ENCODE measurements at places on chromosomes 7 and 10.
A peak's percentile ranks its signal among the peaks of the same experiment; 100 is the strongest.

DNA sequence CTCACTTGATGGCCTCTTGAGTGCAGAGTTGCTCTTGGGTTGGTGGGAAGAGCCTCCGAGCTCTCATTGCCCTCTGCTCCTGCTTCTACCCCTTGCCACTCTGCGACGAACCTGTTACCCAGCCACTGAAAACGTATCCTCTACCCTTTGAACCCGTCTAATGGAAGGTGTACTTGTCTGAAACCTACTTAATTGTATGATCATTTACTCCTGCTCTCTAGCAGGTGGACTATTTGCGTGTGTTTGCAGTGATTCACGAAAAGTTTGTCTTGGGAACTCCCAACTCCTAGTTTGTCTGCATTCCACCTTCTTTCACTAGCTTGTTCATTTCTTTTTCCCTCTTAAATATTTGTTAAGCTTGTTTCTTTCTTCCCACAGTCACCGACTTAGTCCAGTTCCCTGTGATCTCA, 503 bp downstream of the CROT start:
- DNase-seq: no peak

DNA sequence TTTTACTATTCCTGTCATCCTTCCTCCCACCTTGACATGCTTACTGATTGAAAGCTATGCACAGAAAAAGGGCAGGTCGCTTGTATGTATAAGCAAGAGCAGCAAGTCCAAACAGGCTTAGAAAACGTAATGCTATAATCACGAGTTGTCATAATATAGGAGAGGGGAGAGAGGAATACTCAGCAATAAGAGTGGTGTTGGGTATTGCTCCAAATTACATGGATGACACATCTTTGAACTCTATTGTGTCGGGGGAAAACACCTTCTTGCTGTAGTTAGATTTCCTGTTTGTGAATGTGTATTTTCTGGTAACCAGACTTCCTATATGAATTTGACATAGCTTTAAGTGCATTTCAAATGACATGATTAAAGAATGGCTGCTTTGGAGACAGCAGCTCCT, 7.5 kb downstream of the MET start:
- no peak for DNase-seq

- no peak for DNase-seq
Observed at GRCh38 chr10:133038036-133038823, 49.5 kb upstream of the ADGRA1 start.

DNA sequence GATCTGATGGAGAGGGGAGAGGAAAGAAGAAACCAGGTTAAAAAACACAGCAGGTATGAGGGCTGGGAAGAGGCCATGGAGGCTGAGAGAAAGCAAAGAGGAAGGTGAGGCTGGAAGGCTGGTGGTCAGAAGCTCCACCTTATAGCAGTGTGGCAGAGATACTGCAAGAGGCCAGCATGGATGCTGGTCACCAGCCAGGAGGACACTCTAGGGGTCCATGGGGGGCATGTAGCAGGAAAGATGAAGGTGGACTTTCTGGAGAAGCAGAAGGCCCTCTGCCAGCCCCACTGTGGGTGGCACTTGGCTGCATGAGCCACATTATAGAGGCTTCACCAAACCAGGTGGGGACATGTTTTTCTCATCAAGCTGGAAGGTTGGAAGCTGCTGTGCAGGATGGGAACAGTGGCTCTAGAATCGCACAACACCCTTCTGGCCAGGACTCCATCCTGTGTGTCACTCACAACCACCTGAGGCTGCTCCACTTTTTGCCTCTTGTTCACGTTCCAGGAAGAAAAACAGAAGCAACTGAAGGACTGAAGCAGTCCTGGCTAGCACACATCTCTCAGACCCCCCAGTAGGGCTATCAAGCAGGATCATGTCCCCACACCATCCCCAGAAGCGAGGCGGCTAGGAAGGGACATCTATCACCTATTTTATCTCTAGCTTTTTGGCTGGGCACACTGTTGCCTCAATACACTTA, 587.5 kb upstream of the MGMT start:
- DNase-seq: no peak

DNA sequence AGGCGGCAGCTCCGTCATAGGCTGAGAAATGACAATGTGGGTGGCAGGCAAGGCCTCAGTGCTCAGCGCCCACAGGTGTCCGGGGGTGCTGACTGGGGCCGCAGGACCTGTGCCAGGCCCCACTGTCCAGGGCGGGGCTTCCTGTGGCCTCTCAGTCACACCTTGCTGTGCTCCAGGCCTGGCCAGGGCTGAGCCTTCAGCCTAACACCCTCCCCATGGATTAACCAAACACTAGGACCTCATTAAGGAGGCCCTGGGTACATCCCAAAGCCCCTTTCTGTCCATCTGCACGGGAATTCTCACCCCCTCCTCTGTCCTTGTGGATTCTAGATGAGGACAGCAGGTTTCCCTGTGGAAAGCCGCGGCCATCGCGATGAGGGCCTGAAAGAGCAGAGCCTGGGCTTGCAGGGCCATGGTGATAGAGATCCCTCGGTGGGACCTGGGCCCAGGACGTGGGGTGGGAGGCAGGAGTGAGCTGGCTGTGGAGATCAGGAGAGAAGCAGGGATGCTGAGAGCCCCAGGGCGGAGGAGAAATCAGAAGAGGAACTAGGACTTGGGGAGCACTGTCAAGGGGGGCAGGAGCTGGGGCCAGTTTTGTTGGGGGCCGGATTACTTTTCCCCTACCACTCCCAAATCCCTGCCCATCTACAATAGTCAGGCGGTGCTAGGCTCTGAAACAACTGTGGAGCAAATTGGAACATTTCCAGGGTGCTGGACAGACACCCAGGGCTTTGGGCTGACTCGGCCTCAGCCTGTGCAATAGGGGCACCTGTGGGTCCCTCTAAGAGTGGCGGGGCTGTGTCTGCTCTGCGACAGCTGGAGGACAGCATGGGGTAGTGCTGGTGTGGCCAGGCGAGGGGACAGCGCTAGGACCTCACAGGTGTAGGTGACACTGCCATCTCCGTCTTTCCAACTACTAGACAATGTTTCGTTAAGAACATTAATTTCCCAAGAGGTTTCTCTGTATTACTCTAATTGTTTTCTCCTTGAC, 23.3 kb upstream of the MNX1 start:
- DNase-seq: no peak

DNA sequence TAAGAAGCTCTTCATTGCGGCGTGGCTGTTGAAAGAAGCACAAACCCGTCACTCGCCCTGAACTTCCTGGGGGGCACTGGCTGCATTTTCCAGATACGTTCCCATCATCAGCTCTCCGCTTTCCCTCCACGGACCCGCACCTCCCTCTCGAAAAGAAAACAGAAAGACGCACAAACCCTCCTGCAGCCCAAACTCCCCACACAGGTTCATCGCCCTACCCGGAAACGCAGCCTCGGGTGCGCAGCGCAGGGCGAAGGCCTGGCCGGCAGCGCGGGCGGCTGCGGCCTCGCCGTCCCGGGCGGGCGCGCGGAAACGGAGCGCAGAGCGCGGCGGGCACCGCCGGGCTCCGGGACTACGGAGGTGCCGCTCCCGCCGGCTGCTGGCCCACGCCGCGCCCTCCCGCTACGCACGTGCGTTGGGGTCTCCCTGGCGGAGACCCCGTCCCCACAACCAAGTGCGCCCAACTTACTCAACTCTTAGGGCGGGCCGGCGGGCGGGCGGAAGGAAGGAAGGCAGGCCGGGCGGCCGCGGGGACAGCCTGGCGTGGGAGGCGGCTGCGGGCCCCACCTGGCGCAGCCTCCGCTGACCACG, 822 bp downstream of the ZNF800 start:
- no peak for DNase-seq

- no peak for DNase-seq
Observed at GRCh38 chr7:39609113-39609934, 14.0 kb upstream of the RALA start.

DNA sequence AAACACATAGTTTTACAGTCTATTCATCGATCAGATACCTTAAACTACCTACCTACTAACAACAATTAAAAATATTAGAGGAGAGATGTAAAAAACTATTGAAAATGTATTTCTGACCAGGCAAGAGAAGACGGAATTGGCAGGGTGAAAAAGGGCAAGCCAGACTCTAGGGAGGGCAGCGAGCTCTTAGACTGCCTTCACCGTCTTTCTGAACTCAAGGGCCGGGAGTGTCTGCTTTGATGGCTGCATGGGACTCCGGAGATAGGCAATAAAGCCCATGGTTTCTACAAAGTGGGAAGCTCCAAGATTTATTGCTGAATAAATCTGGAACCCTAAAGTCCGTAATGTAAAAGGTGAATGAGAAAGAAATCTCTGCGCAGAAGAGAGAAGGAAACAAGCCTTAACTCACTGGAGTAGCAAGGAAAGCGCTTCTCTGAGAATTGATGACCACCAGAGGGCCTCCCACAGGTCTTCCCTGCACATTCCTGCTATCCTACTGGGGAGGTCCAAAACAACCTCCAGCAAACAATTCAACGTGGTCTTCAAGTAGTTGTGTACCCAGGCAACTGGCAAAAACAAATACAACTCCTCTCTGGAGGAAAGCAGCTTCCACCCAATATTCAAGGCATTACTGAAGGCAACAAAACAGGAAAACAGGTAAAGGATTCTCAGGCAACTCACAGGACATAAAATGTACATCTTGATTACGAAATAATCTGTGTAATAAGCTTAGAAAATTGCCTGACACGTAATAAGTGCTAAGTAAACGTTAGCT, 181.3 kb downstream of the SDK1 start:
- peak; percentile 22 for DNase-seq

- DNase-seq: no peak
Observed at GRCh38 chr7:102393467-102393866, 2.7 kb upstream of the PRKRIP1 start.

DNA sequence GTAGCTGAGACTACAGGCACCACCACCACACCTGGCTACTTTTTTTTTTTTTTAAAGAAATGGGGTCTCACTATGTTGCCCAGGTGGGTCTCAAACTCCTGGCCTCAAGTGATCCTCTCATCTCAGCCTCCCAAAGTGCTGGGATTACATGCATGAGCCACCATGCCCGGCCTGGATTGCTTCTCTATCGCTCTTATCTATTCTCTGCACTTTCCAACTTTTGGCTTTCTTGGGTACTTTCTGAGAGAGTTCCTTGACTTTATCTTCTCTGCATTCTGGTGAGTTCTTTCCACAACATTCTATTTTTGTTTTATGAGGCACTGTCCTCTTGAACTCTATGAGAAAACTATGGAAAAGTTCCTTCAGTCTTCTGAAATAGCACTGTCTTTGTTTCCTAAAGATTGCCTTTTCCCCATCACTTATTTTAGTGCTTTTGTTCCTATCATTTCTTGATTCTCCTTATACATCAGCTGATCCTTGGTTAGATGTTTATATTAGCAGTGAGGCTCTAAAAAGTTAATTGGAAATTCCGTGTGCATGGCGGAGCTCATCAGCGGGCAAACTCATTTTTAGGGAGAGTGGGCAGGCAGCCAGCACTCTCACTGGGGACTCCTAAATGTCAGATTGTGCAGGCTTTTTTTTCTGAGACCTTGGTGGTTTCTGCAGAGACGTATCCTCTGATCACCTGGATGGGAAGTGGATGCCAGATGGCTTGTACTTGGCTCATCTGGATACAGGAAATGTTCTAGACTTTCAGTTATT, 43.9 kb downstream of the HIP1 start:
- DNase-seq: no peak

DNA sequence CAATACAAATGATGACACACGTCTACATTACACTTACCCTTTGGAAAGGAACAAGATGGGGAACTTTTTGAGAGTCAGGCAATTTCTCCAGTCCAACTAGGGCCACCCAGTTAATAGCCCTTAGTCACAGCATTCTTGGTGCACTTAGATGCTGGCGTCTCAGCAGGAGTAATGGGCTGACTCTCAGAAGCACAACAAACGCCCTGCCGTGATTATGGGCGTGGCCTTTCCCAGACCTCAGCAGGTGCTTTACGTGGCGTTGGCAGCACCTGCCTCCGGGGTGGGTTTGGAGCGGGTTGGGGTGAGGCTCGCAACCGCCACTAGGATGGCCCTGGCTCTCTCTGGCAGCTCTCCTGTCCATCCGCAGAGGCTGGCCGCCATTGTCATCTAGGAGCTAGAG, 147.6 kb upstream of the SHH start:
- DNase-seq: no peak

DNA sequence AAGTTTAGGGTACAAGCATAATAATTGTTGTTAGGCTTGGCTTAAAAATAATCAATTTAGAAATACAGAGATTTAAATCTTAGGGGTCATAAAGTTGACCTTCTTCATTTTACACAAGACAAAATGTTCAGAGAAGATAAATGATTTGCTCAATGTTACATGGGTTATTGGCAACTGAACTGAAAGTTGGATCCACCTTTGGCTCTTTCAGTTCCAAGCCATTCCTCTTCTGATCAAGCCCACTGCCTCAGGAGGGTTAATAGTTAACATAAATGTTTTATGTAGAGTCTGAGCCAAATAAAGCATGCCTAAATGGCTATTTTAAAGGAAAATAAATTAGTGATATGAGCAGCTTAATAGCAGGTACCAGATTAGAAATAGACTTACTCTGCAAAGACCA, 79.1 kb upstream of the RHOBTB1 start:
- no peak for DNase-seq

- no peak for DNase-seq
Observed at GRCh38 chr10:116371737-116372136, 47.5 kb downstream of the CCDC172 start.

DNA sequence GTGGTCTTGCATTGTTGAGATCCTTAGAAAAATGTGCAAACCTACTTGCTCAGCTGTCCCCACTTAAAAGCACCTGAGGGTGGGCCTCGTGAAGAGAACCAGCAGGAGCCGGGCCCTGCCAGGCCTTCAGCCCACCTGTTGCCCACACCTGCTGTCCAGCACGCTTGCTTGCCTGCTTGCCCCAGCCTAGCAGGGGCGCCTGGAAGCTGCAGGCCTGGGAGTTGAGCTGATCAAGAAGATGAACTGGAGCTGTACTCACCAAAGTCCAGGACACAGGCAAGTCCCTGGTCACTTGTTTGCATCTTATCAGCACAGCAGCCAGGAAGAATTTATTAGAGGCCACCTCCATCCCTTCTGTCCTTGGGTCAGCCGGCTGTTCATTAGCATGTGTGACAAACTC, 23.2 kb downstream of the CYP26A1 start:
- no peak for DNase-seq

DNA sequence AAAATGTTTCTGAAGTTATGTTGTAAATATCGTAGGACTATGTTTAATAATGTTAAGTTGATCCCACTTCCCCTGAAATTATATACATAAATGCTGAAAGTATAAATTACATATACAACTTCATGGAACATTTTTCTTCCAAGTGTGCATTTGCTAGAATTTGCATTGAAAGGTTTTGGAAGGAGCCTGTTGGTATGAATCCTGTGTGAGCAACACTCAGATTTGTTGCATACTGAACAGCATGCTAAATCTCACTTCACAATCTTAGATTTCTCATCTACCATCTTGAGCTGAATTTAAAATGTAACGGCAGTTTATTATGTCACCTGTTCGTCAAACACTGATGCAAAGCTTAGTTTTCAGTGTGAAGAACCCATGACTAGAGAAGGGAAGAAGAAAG, 172.6 kb downstream of the MALRD1 start:
- no peak for DNase-seq

GRCh38 chr7:136009488-136010079, 32.4 kb upstream of the MTPN start:
- peak; percentile 47 for DNase-seq

- no peak for DNase-seq
Observed at GRCh38 chr7:130641040-130641439, 27.5 kb downstream of the COPG2 start.

Data from NCI-H1092 (cell line).